ENCODE measurements at places on chromosomes 2 and 18.

GRCh38 chr2:129490641-129491040 lies 488.8 kb upstream of the RAB6C start:
- DNase-seq: no peak

GRCh38 chr2:85409845-85410583 lies at the start of gene CAPG:
Gene CAPG, minus strand, starts transcription at chr2:85410366. Its CDS starts 8,221 bp downstream, at chr2:85402145.
- DNase-seq: no peak

- DNase-seq: no peak
These were observed 121.9 kb downstream of the PAX3 start for GRCh38 chr2:222176890-222177289.

DNA sequence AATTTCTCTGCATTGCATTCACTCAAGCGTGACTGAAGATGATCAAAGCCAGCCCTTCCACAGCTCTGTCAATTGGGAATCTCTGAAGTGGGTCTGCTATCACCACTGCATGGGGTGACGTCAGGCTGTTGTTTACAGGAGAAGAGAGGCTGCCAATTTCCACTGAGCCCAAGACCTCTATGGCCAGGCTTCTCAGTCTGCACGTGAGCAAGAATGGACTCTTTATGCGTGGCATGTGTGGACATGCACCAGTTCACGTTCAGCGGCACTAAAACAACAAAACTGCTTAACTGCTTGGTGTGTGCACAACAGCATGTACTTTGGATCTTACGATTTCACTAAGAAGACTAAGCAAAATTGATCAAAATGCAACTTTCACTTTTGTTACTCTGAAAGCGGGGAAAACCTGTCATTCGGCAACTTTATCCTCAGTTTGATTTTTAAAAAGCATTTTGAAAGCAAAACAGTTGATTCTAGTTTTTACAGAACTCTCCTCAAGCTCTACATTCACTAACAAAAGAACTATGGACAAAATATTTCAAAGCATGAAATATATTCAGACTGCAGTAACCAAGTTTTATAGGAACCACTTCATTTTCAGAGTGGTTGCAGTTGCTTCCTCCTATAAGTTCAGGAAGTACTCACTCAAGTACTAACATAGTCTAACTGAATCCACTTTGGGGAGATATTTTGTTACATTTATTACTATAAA lies 77.0 kb upstream of the SERTAD2 start:
- DNase-seq: peak; percentile 79

- DNase-seq: no peak
These were observed 87.2 kb upstream of the STON1 start for GRCh38 chr2:48442610-48443360.

DNA sequence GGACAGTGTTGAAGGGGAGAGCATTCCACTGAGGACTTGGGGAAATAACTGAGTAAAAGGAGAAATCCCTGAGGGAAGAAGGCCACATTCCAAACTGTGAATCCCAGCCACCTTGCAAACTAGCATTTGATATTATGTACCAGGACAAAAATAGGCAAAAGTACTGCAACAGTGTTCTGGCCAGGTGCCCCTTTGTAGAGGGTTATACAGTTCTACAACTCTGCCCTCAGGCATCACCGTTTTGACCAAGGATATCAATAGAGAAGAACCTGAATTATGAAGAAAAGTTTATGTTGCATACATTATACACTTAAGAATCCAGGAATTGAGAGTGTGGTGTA lies 20.6 kb upstream of the CAVIN2 start:
- no peak for DNase-seq

DNA sequence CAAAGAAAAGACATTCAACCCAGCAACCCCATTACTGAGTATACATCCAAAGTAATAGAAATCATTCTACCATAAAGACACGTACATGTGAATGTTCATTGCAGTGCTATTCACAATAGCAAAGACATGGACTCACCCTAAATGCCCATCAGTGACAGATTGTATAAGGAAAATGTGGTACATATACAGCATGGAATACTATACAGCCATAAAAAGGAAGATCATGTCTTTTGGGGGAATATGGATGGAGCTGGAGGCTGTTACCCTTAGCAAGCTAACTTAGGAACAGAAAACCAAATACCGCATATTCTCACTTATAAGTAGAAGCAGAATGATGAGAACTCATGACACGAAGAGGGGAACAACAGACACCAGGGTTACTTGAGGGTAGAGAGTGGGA lies 145.9 kb downstream of the GULP1 start:
- no peak for DNase-seq

- DNase-seq: no peak
These were observed 79.8 kb downstream of the VSNL1 start for GRCh38 chr2:17620280-17620679.

DNA sequence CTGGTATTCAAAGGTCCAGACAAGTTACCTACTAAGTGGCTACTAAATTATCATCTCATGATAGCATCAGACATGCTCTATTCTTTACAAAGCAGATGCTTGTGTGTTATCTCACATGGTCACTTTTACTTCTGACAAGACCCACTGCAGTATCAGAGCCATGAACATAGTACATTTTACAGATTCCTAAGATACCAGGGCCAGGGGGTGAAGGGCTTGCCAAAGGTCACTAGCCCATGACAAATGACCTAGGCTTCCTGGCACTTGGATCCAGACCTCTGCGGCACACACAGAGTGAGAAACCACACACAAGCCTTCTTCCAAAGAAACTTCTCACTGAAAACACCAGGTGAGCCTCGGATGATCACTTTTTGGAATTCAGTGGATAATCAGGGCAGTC lies 446.8 kb downstream of the EIPR1 start:
- DNase-seq: no peak

DNA sequence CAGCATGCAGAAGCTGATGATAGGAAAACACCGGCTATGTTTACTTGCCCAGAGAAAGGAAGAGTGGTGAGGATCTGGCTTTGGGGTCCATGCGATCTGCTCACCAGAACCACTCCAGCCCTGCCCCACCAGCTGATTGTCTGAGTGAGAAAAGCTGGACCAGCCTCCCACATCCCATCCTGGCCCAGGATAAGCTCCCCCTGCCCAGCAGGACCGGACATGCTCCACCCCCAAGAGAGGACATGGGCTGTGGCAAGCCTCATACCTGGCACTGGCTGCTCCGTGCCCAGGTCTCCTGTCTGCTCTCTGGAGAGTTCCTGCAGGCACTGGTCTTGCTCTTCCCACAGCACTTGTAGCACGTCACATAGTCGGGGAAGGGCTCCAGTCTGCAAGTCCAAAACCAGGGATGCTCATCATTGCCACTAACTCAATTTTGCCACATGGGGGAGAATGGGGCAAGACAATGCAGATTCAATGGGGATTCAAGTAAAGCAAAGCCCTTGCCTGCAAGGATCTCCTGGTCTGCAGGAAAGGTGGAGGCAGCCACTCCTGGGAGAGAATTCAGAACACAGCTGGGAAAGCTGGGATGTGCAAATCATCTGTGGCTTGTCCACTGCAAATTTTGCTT lies 30.0 kb downstream of the SCTR start:
- DNase-seq: peak; percentile 3

GRCh38 chr2:230650585-230651137 lies 62.0 kb upstream of the CAB39 start:
- no peak for DNase-seq

DNA sequence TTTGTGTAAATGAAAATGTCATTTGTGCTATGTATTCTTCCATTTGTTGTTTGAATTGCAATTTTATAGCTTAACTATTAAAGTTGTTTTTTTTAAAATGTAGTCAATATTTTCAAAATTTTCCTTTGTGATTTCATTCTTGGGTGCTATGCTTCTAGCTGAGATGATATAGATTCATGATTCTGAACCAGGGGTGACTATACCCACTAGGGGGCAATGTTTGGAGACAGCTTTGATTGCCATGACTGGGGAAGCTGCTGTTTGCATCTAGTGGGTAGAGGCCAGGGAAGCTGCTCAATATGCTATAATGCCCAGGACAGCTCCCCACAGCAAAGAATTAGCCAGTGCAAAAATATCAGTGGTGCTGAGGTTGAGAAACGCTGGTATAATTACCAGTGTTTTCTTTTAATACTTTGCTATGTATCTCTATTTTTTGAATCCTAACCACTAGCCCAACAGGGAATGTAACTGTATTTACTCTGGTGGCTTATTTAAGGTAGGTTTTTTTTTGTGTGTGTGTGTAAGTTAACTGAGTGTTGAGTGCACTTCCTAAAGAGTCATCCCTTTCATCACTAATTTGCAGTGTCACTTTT lies 99.7 kb downstream of the MEP1B start:
- peak; percentile 68 for DNase-seq

DNA sequence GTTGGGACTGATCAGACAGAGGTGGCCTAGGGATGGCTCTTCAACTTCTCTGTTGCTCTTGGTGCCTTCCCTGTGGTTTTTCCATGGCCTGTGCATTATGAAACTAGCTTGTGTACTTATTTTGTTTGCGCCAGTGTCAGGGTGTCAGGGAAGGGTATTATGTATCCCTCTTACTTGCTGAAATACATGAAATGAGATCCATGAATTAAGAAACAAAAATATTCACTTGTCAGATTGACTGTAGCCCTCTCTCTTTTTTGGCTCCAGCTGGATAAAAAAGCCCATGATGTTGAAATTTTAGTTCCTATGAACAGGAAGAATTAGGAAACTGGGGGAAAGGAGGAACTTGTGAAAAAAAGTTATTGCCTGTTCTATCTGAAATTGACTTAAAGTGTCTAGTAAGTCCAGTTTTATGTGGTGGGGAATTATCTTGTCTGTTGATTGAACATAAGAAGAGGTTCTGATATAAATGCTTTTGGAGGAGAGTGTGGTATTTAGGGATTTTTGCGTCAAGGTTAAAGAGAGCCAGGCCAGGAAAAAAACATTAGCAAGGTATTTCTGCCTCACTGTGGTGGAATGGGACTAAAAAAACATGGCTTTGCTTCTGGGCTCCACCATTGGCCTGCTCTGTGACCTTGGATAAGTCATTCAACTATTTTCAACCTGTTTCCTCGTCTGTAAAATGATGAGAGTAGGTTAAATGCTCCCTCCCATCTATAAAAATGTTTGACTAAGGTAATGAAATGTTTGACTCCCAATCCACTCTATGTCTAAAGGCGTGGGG lies 12.0 kb downstream of the UGP2 start:
- DNase-seq: no peak

DNA sequence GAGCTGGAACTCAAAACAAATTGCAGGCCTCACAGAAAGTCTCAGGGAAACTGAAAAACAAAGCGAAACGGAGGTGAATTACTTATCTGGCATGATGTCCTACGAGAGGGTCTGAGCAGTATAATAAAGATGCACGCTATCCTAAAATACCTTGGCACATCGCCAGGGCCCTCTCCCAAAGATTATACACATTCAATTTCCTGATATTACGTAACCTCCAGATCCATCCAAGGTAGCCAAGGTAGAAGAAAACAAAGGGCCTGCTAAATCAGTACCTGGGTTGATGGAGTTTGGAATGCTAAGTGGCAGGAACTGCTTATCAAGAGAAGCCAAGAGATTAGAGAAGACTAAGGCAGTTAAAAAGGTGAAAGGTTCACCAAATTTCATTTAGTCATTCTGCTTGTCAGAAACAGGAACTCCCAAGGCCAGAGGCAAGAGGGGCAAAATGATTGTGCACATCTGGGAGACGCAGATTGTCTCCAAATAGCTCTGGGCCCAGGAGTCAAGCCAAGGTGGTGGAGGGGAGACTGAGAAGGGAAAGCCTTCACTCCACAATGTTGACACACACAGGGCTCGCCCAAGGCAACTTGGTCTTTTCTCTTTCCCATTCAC lies 236.8 kb upstream of the ATP5MC3 start:
- DNase-seq: no peak

DNA sequence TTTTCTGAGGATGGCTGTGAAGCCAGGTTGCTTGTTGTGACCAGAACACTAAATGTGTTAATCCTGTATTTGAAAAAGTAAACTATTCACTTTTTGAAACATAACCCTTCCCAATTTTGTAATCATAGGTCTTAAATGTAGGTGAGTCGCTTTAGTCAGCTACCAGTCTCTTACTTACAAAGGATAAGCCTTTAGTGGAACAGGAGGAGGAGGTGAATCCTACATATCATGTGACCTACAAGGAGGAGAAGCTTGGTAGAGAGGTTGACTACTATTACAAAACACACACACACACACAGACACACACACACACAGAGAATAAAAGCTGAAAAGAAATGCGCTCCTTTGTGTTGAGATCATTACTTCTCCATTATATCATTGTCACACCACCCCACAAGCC lies 59.9 kb upstream of the SPAG16 start:
- DNase-seq: peak; percentile 47

GRCh38 chr2:628651-629050 lies 48.6 kb downstream of the TMEM18 start:
- no peak for DNase-seq

GRCh38 chr2:190425221-190425866 lies 17.2 kb downstream of the MFSD6 start:
- DNase-seq: no peak

DNA sequence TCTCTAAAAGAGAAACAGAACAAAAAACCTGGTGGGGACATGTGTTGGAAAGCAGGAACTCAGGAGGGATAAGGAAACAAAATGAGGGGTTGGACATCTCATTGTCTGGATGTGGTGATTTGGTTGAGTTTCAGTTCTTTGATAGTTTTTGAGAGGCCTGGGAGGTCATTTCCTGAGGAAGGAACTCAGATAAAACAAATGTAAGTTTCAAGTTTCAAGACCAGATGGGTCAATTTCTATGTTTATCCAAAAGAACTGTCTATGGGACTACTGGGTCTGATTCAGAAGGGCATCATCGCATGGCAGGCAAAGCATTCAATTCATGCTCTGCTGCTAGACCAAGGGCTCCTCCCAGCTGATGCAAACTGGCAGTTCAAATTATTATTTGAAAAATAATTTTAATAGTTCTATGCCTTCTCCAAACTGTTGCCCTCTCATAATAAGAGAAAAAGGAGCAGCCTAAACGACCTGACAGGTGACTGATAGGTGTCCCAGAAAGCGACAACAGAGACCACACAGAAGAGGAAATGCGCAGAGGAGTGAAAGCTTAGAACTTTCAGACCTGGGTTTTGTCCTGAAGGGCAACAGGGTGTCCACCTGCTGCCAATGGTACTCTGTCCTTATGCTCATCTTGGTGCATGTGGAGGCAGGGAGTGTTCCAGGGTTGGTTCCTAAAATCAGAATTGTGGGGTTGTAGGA lies 39.3 kb upstream of the SH3RF3 start:
- peak; percentile 11 for DNase-seq

- no peak for DNase-seq
These were observed 206.0 kb upstream of the SPRED2 start for GRCh38 chr2:65638443-65638842.

Measured in LHCN-M2 (cell line).